ENCODE measurements at places on chromosomes 3 and 15. TPM values are rescaled to one million over a fixed set of nuclear protein-coding genes. Genes with fewer than 3 reads are reported as not detected.
A peak's percentile ranks its signal among the peaks of the same experiment; 100 is the strongest.

SLC51B gene
- 70.1 TPM for total RNA-seq

DNA sequence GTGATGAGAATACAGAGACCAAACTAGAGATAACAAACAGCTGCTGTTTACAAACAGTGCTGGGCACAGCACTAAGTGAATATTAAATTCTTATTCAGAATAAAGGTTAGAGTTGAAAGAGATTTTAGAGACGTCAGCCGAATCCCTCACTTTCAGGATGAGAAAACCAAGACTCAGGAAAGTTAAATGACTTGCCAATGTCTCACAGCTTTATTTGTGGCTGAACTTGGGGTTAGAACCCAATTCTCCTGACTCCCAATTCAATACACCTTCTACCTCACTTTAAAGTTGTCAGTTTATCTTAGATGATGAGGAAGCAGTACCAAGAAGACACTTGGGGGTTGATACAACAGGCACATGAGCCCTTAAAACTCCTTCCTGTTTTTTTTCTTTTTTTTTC, 180.9 kb downstream of the GAP43 start:
- no peak for DNase-seq

SERPINI2 gene
- total RNA-seq, result not detected

DNA sequence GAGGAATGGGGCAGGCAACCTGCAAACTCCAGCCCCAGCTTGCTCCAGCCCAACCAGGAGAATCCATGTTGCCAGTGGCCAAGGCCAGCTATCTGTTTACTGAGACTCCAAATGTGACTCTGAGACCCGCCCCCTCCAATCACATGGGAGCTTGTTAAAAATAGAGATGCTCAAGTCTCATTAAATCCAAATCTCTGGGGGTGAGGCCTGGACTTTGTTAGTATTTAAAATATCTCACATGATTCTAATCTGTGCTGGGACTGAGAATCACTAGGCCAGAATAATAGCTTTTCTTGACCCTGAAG, 224.2 kb upstream of the TBL1XR1 start:
- no peak for DNase-seq

- DNase-seq, result no peak
Observed at GRCh38 chr3:197445896-197446699, 109.7 kb downstream of the BDH1 start.

WNT5A gene
- total RNA-seq, result 5.2 TPM

PRKCD gene
- total RNA-seq, result 46.8 TPM

DNA sequence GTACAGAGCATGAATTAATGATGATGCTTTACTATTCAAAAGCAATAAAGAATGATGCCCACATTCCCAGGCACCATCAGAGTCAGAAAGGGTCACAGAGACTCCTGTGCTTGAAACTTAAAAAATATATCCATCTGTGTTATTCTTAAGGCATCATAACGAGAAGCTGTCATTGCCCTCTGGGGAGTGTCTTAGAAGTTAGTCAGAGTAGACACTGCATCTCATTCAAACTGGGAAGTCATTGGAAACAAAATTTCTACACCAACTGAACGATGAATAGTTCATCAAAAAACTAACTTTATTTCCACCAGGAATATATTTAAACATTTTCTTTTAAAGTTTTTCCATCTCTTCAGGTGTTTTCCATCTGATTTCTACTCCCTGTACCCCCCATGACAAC, 122.9 kb downstream of the RFTN1 start:
- no peak for DNase-seq

GRCh38 chr3:100776746-100777145, 67.5 kb downstream of the TFG start:
- no peak for DNase-seq

DNA sequence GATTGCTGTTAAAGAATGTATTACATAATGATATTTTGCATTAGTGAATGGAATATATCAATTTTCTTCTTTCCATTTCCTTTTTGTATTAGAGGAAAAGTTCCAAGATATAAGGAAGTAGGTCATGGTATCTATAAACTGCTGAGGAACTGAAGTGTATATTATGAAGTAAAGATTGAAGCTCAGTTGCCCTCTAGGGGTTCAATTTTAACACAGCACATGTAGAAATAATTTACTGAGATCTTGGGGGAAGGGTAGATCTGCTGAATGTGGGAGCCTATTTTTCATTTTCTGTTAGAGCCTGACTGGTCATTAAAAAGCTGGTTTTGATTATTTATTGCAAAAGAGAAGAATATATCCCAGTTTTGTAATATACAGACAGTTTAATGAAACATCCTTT, 45.2 kb downstream of the CMC1 start:
- no peak for DNase-seq

- DNase-seq, result peak; percentile 24
Observed at GRCh38 chr3:53823026-53823955, 22.9 kb downstream of the CHDH start.

DNA sequence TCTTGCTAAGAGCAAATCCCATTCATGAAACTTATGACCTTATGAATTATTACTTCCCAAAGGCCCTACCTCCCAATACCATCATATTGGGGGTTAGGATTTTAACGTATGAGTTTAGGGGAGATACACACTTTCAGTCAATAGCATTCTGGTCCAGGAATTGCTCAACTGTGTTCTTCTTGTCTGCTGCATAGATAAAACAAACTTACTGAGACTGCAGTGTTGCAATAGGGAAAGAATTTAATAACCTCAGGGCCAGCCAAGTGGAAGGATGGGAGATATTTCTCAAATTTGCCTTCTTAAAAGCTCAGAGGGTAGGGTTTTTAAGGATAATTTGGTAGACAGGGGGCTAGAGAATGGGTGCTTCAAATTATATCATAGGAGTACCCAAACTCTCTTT, 625.8 kb downstream of the OTOL1 start:
- DNase-seq, result no peak

DNA sequence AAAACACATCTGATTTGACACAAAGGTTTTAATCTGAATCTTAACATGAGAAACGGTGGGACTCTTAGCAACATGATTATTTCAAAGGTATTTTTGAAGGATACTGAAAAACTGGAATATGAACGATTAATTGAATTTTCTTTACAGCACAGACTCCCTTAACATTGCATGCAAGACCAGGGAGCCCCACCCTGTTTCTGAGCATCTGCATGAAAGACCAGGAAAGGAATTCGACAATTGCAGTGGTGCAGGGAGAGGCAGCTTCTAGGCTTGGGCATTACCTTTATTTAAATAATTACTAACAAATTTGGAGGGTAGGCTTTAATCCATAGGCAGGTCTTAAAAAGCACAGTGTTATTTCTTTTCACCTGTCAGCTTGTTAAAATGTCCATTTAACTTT, 240.6 kb upstream of the TOPAZ1 start:
- no peak for DNase-seq

GRCh38 chr3:147008886-147009285, 397.5 kb downstream of the ZIC4 start:
- no peak for DNase-seq

DNA sequence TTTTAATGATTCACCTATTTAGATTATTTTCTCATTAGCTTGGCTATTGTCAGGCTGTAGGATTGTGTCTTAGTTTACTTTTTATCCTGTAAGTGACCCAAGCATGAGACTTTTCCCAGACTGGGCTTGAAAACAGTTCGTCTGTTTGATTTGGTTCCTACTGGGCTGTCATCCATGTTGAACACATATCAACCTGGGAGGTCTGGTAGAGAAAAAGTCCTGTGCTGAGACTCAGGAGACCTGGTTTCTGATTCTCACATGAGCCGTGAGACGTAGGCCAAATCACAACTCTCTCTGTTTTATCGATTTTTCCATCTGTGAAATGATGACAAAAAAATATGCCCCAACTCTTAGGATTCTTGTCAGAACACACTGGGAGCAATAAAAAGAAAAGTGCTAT, 98.8 kb upstream of the GALNT15 start:
- no peak for DNase-seq

- no peak for DNase-seq
Observed at GRCh38 chr15:52028431-52029093, 9.5 kb downstream of the MAPK6 start.

SCN11A gene
- 2.1 TPM for total RNA-seq

- DNase-seq, result no peak
Observed at GRCh38 chr15:85541744-85542143, 161.3 kb downstream of the AKAP13 start.

DNA sequence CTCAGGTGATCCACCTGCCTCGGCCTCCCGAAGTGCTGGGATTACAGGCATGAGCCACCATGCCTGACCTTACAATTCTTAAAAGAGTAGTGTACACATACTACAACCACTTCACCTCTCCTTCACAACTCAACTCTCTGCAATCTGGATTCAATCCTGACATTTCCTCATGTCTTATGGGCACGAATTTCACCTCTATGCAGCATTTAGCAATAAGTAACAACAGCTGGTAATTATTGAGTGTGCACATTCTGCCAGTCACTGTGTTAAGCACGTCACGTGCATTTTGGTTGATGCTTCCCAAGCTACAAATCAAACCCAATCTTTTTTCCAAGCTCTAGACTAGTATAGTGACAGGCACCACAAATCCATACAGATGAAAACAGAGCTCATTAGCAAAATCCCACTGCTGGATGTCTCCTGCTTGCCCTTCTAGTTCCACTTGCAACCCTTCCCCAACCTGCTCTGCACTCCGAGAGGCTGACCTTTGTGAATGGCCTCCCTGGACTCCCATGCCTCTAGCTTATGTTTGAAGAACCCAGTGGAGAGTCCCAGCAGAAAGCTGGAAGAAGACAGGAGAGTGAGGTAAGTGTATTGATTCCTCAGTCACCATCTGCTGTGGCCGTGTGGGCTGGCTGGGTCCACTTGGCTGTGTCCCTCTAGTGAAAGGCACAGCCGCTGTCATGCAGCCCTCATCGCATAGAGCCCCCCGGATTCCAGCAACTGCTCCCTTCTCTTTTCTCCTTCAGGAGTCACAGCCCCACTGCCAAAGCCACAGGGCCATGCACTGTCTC, 176.5 kb downstream of the MEX3B start:
- no peak for DNase-seq

DNA sequence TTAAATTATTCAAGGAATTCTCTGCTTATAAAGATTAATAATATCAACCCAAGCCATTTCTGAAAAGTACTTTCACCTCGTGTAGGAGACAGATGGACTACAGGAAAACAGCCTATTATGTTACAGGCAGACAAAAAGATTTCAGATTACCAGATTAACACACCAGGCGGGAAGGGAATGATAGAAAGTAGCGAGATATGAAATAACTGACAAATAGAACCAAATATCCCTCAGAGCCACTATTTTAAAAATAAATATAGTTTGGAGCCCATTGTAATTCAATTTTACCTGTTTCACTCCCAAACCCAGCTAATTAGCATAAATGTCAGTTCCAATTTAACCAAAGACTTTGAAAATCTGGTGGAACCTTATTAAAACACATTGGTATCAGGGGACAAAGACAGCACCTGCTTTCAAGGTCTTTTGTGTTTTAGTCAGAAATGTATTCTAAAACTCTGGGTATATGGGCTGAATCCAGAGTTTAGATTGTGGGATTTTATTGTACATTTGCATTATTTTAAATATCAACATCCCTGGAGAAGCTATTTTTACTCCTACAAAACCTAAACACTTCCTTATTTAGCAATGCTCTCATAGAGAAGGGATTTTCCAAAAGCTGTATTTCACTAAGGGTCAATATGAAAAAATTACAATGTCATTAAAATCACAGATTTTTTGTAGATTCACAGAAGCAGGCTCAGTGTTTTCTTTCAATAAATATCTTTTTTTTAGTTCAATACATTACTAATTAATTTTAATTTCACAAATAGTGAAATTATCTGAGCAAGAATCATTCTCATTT, 138.4 kb downstream of the TNIK start:
- no peak for DNase-seq

- DNase-seq, result no peak
Observed at GRCh38 chr15:22241451-22241850, 161.1 kb downstream of the OR4M2 start.

DNA sequence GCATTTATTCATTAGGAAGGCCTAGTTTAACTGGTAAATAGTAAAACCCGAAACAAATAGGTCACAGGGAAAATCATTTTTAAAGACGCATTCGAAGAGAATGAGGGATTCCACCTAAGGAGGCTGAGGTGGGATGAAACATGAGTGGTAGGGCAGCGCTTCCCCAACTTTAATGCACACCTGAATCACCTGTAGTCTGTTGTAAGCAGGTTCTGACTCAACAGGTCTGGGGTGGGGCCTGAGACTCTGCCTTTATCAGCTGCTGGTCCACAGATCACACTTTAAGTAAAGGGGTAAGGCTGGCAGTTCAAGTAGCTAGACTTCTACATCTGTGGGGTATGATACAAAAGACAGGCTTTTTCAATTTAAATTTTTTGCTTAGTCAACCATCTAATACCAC, 223.5 kb upstream of the UBE2E2 start:
- DNase-seq, result no peak

ABHD6 gene
- 38.4 TPM for total RNA-seq

- no peak for DNase-seq
Observed at GRCh38 chr3:9727041-9727595, 4.4 kb upstream of the BRPF1 start.

CPA3 gene
- total RNA-seq, result 1.8 TPM

SCN5A gene
- total RNA-seq, result 1.3 TPM

All from mucosa of descending colon (tissue), 3 donors.